ENCODE measurements at places on chromosomes 5 and 9.

GRCh38 chr9:118215549-118215948 lies 511.3 kb downstream of the TLR4 start:
- DNase-seq, result no peak

DNA sequence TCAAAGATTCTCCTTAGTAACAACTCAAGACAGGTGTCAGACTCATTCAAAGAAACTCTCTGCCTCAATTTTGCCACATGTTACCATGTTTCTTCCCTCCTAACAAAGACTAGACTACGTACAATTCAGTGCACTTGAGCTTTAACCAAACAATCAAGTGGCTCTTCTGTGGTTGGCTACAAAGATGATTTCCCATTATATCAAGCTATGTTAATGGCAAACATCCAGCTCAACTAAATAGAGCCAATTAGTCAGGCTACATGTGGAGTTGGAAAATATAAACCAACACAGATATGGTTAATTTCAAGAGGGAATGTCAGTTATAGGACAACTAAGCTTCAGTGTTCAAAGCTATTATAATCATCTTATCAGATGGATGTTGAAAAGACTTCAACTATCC lies 29.2 kb upstream of the ADRA1B start:
- no peak for DNase-seq

DNA sequence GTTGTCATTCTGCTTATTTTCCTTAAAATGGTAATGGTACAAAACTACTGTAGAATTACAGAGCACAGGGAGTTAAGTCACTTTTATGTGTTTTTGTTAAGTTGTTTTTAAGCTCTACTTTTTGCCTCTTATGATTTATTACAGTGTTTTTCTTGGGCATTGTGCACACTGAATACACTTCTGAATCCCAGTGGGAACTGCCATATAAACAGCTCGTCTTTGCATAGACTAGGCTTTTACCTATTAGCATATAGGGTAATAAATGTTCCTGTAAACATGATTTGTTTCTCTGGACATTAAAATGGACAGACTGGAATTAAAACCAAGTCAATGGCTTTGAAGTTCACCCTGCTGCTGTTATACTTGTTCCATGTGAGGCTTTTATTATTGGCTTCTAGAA lies 12.2 kb downstream of the KLF9 start:
- DNase-seq, result no peak

DNA sequence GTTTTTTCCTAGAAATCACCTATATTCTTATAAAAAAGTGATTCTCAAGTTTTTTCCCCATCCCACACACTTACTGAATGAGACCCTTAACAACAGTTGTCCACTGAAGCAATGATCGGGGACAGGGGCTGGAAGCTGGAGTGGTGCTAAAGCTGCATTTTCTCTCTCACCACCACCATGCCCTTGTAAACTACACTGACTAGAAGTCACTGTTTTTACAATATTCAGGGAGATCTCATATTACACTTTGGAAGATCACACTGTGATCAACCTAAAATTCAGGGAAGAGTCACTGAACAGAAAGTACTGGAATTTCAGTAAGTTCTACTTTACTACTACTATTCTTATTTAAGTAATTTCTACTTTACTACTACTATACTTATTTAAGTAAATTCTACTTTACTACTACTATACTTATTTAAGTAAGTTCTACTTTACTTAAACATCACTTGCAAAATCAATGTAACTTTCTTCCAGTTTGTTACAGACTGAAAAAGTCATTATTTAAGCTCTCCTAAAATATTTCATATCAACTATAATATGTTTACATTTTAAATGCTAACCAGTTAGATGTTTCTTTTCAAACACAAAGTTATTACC lies 164.3 kb downstream of the AGTPBP1 start:
- no peak for DNase-seq

DNA sequence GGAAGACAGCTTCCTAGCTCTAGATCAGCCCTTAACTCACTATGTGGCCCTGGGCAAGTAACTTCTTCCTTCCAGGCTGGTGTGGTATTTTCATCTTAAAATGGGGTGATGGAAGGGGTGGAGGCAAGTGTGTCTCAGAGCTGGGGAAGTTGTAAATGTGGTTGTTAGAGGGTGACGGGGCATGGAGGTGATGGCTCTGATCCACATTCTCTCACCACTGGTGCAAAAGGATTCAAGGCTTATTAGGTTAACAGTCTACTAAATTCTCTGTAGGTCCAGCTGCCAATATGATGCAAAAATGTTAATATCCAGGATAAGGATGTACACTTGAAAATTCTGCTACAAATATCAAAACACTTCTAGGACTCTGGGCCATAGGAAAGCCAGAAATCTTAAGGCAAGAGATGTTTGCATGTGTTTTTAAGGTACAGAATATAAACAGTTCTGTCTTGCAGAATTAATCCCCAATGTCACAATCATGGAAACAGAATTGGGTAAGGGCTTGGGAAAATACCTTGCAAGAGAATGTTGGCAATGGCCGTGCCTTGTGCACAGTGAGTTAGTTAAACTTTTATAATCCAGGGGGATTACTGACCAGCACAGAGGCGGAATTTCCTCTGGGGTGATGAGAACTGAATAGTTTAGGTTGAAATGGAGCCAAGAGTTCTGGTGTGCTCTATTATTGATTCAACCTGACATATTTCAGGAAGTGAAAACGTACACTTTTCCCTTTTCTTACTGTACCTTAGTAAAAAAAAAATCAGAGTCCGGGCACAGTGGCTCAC lies 19.8 kb downstream of the TNFSF15 start:
- DNase-seq, result no peak

DNA sequence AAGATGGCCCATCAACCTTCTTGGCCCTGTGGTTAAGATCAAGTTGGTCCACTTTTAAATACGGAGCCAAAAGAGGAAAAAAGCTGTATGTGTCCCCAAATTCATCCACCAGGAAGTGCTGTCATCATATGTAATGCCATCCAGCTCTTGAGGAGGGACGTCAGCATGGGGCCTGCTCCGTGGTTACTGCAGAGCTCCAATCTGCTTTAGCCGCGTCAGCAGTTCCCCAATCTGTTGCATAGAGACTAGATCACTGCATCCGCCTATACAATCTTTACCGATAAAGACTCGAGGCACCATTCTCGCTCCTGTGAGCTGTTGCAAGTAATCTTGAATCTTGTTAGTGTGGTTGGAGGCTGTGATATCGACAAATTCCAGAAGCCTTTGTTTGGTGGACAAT lies 65.7 kb downstream of the GABRA6 start:
- no peak for DNase-seq

DNA sequence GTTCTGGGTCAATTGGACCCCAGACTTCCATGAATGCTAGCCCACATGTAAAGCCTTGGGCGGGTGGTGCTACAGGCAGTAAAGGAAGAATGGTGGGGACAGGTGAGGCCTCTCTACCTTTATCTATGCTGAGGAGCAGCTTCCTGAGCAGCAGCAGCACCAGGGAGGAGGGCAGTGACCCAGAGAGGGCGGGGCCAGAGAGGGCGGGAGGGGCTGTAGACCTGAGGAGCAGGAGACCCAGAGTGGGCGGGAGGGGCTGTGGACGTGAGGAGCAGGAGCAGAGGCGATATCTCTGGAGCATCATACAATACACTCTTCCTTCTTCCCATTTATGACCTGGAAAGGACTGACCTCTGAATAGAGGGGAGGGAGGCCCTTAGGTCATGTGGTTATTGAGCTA lies 165.9 kb downstream of the MTRR start:
- no peak for DNase-seq

- DNase-seq, result no peak
Measured at GRCh38 chr9:89992326-89993198, 387.8 kb downstream of the GADD45G start.
